ENCODE measurements at places on chromosomes 12 and 14.
A peak's percentile ranks its signal among the peaks of the same experiment; 100 is the strongest.

DNA sequence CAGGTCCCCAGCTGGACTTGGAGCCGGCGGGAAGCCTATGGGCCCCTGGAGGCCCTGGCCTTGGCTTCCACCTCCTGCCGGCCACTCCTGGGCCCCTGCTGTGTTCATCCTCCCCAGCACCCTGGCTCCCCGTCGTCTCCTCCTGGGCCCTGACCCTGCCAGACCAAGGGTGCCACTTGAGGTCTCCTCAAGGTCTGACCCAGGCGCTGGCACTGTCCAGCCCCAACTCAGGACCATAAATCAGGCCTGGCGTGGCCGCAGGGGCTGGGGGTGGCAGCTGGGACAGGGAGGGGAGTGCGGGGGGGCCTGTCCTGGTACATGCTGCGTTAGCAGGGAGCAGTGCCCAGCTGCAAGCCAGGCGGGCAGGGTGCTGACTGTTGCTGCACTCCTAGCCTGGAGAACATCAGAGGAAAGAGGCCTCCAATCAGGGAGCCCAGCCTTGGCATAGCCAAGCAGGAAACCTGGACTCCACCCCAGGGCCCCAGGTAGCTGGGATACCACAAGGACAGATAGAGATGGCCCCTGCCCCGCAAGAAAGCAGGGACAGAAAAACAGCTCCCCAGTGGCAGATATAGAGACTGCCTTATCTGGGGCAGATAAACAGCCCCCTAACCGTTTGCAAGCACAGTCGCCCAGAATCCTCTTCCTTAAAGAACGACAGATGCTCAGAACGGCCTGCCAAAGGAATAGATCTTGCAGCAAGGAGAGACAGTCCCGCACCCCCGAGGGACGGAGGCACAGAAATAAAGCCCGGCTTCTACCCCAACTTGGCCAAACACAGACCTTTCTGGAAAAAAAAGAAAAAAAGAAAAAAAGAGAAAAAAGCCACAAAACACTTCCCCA lies 6.5 kb upstream of the ATG101 start:
- DNase-seq, result no peak

DNA sequence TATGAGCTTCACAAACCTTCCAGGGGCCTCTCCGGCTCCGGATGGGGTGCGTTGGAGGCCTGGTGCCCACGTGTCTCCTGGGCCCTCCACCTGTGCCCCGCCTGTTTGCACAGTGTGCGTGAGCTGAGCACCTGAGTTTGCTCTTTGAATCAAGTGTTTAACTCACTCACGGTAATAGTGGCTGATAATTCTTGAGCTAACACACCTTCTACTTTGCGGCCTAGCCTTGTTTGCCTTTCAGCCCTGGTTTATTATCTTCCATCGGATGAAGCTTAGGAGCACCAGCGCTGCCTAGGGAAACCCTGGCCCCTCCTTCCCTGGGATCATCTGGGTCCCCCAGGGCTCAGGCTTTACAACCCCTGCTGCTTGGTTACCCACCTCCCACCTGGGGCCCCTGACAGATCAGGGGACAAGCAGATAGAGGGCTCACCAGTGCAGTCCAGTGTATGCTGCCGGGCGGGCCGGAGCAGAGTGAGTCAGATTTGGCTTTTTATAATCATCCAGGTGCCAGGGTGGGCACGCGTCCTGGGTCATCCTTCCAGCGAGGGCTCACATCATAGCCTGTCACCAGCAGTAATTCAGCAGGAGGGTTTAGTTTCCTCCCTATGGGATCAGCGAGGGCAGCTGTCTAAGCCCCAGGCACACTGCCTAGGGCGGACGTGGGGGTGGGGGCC lies 62.8 kb upstream of the RFLNA start:
- DNase-seq, result no peak

GRCh38 chr12:104506676-104507401 lies 50.1 kb downstream of the CHST11 start:
- DNase-seq, result no peak

- peak; percentile 72 for DNase-seq
Observed at GRCh38 chr12:111529424-111530368, 69.4 kb downstream of the ATXN2 start.

DNA sequence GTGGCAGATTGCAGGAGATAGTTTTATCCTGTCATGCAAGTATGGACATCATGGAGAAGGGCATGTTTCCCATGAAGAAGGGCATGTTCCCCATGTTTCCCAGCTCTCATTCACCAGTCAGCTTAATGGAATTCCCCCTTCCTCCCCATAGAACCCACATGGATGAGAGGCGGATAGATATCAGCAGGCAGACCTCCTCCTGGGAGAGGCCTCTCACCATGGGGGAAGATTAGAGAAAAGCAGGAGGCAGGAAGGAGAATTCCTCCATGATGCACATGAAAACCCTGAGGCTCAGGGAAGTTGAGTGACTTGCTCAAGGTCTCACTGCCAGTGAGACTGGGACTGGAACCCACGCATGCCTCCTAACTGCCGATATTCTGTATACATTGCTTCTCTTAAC lies 92.9 kb upstream of the FOXN3 start:
- DNase-seq, result no peak

GRCh38 chr14:37232907-37233481 lies 35.3 kb downstream of the MIPOL1 start:
- DNase-seq, result no peak

Measured in CD4-positive, alpha-beta T cell treated with Interleukin-21 for 1 hour (primary cell).